ENCODE measurements at places on chromosomes 11 and 22.

- no peak for DNase-seq
These were observed 1.9 kb downstream of the TMEM134 start for GRCh38 chr11:67466962-67467771.

DNA sequence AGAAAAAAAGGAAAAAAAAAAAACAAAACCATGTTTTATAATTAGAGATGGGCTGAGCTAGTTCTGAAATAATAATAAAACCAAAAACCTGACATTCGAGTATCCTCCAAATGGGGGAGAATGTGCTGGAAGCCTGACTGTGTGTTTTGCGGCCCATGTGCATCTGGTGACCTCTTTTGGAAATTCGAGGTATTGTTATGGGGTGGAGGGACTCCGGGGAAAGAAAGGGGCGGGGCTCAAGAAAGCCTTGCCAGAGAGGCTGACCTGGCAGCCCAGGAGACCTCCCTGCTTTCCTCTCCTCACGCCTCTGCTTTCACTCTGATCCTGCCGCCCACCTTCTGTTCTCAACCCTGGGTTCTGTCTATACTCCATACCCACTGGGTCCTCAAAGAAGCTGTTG lies 72.9 kb downstream of the CTTN start:
- DNase-seq, result no peak

GRCh38 chr22:35505399-35506258 lies 35.0 kb upstream of the RASD2 start:
- DNase-seq, result no peak

DNA sequence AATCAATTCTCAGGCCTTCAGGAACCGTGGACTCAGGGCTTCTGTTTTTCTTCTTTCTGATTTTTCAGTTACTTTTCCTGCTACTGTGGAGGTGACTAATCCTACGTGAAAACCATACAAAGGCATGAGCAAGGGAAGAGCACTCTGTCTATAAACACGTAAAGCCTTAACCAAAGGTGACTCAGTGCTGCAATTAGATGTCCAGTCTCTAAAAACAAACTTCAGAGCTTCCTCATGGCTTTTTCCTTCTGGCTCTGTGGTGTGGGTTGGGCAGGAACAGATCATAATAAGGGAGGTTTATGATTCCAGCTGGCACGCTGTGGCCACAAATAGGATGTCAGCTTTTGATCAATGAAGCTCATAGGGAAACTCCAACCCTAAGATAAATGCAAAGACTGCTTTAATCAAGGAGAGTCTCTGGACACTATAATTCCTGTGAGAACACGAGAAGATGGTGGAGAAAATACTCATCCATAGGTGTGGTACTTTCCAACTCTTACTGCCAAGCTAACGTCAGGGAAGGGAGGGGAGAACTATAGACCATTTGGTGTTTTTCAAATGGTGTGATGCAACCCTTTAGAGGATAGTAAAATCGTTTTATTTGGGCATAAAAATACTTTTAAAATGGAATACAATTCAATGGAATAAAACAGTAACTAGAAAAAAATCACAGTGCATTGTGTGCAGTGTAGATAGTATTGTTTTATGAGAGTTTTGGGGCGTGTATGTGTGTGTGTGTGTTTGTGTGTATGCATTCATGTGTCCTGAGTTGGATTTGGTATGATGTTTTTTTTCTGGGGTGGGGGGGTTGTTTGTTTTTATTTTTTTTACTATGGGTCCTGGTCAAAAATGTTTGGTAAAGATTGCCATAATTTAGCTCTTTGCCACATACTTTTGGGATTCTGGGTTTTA lies at the start of gene NXPE2:
Gene NXPE2, plus strand, starts transcription at position 403 of the 912 bp plus-strand sequence. Its CDS starts 49 bp downstream, at position 452.
- no peak for DNase-seq

DNA sequence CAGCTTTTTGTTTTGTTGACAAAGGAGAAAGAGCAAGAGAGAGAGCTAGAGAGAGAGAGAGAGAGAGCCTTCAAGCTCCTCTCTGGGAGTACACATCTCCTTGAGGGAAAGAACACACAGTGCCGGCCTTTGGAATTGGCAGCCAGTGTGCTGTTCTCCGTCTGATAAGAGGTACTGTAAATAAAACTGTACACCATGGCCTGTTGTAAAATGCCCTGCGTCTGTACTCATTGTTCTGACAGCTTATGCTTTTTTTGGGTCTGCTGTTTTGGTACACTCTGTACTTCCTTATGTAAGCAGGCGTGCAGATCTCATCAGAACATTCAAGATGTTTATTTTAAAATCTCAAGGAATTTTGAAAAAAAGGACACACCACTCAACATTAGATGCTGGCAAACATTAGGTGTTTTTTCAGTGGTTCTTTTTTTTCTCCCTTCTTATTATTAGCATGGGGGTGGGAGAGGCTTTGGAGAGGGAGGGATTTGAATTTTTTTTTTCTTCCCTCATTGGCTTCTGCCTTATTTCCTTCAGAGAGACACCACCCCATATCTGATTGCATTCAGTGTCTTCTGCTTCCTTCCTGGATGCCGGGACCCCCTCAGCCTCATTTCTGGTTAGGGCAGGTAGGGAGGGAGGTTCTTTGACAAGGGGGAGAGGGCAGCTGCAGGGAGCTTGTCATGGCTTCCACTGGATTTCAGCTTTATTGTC lies 116.8 kb upstream of the NNMT start:
- peak; percentile 84 for DNase-seq

DNA sequence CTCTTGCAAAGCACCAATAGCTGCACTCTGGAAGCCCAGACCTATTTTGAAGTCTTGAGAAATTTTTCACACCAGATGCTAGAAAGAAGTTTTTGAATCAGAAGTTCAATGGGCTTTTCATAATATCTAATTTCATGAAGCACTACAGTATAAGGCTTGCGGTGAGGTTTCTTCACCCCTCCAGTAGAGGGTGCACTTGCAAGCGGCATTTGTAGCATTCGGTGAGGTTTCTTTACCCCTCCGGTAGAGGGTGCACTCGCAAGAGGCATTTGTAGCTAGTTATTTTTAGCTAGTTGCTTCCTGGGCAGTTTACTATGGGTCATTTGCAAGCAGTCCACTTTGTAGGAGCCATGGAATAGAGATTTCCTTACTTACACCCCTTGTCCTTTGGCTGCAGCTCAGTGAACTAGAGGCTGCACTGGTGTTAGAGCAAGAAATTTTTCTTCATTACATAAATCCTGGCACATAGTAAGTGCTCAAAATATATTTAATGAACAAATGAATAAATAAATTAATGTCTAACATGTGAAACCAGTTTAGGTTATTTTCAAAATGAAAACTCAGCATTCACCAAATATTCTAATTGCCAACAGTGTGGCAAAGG lies 7.8 kb upstream of the NOX4 start:
- DNase-seq, result no peak

GRCh38 chr11:132977241-132977640 lies 555.1 kb downstream of the OPCML start:
- DNase-seq, result no peak

All from uterus (tissue), 4 donors.